Trophoblast cell (in vitro differentiated cells and primary cell): ENCODE measurements at places on chromosomes 1 and 21.

- no peak for DNase-seq
Measured at GRCh38 chr1:216843409-216843808, 120.2 kb upstream of the ESRRG start.

DNA sequence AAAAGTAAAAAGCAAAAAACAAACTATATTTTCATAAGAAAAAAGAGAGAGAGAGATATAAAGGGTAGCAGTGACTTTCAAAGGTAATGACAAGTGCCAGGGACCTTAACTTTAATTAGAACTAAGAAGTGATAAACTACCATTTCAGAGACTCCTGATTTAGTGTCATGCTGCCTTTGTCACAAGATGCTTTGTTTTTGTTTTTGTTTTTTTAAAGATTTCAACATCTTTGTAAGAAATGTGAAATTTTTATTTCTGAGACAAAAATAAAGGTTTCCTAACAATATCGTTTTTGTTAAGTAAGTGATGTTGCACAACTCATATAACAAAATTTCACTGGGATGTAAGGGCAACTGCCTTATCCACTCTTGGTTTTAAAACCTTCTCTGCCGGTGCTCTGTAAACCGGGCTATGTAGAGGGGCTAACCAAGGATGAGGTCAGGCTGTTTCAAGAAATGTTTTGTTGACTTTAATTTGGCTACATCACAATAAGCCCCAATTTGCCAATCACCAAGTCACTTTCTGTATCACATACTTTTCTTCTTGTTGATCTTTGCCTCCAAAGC, 35.2 kb upstream of the SYT2 start:
- DNase-seq = no peak

DNA sequence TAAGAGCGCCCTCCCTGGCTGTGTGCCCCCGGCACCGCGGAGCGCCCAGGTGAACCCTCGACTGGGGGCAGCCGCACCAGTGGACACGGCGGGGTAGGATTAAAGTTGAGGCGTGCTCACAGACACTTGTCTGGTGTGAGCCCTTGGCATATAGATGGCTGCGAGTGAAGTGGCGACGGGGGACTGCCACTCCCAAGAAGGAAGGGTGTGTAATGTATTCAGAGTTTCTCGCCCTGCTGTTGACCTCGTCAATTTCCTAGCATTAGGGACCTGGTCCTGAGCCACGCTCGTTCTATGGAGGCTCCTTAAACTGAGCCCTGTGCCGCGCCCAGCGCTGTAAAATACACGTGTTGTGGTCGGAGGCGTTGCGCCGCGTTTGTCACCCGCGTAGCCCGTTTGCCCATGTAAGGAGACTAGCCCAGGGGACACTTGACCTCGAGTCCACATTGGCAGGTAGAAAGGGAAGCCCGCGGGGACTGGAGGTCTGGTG, 554 bp downstream of the EVA1C start:
- DNase-seq = no peak

DNA sequence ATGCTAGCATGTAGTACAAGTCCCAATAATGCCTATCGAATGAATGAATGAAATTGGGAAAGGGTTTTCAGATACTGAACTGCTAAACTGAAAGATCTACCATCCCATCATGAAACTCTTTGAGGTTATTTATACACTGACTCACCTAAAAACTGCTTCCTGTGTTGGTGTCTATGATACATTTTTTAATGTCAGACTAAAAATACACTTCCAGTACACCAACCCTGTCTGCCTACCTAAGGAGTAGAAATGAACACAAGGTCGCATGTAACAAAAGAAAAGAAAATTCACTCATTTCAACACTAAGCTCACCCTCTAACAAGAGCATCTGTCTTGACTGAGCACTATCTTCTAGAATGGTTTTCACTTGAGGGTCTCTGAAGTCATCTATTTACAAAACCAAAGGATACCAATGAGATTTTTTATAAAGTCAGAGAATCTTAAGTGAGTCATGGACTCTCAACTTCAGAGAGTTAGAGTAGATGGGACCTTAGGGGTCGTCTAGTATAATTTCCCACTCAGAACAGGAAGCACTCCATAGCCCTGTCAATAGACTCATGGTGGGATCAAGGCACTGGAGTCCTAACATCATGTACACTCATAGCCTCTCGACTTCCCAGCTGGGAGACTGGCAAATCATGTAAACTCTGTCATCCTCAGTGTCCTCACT, 53.4 kb downstream of the WLS start:
- no peak for DNase-seq

- DNase-seq = no peak
Measured at GRCh38 chr1:87115891-87116290, 201.5 kb downstream of the HS2ST1 start.

DNA sequence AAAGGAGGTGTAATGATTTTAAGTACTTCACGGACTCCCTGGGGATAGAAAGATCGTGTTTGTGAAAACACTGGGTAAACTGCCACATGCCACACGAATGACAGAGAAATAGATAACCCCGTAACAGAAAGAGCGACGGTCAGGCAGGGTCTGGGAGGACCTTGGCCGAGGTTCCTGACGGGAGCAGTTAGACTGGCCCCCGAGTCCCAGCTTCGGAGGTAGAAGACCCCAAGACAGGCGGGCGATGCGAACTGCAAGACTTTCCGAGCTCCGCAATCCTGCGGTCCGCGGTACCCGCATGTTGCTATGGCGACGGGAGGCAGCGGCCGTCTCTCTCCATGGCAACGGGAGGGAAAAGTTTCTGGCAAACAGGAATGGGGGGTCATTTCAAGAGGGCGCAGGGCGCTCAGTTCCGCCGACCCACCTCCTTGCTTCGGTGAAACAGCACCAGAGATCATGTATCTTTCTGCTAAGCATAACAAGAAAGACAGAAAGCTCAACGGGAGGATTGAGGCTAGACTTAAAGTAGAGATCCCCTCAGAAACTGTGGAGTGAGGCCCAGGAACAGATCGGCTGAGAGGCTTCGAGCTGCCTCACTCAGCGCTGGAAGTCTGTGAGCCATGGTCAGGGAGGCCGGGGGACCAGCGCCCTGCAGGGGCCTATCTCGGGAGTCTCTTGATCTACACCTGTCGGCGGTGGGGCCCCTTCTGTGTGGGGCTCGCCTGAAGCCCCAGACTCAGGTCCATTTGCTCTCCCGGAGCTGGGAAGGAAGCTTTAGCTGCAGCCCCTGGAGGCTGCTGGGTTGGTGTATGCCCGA, 685 bp upstream of the SYT6 start:
- DNase-seq = peak; percentile 50

GRCh38 chr1:43443197-43443946, 10.4 kb downstream of the HYI start:
- DNase-seq = no peak

DNA sequence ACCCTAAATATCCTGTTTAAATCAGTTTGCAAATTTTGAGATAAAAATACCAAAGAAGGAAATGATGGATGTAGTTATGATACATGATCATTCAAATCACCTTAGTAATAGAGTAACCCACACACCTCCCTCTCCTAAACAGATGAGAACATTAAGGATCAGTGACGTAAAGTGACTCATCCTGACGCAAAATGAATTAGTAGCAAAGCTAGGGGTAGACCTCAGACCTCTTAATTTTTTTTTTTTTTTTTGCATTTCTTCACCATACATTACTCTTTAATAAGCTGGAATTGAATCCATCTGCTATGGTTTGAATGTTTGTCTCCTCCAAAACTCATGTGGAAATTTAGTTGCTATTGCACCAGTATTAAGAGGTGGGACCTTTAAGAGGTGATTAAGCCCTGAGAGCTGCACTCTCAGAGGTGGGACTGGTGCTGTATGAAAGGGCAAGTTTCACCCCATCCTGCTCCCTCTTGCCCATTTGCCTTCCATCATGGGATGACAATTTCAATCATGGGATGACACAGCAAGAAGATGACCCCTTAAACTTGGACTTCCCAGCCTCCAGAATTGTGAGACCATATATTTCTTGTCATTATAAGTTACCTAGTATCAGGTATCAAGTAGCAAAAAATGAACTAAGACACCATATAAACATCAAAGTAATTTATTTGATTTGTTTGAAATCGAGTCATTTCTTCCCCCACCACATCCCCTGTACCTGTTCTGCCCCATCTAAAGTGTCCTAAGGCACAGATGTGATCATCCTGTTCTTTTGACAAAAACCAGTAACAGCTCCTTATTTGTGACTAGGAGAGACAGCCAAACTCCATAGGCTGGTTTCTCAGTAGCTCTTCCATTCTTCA, 114.6 kb upstream of the DUSP10 start:
- DNase-seq = no peak

GRCh38 chr1:50645139-50645538, 221.9 kb upstream of the DMRTA2 start:
- no peak for DNase-seq

DNA sequence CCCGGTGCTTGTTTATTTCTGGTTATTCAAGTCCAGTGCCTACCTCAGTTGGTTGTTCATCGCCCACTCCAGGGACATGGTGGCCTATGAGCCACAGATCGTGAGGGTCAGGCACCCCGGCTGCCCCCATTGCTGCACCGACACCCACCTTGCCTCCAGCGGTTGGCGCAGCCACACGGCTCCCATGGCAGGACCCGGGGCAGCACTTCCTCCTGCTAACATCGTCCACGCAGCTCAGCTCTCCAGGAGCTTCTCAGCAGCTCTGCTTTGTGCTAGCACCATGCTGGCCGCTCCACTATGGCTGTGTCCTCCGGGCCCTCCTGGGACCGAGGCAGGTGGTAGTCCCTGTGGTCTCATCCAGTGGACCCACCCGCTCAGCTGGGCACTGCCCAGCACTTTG, 13.9 kb upstream of the PRKCZ start:
- DNase-seq = no peak

- DNase-seq = peak; percentile 91
Measured at GRCh38 chr21:31316488-31317169, 27.4 kb downstream of the TIAM1 start.
